ENCODE measurements at places on chromosomes 3 and 15.

DNA sequence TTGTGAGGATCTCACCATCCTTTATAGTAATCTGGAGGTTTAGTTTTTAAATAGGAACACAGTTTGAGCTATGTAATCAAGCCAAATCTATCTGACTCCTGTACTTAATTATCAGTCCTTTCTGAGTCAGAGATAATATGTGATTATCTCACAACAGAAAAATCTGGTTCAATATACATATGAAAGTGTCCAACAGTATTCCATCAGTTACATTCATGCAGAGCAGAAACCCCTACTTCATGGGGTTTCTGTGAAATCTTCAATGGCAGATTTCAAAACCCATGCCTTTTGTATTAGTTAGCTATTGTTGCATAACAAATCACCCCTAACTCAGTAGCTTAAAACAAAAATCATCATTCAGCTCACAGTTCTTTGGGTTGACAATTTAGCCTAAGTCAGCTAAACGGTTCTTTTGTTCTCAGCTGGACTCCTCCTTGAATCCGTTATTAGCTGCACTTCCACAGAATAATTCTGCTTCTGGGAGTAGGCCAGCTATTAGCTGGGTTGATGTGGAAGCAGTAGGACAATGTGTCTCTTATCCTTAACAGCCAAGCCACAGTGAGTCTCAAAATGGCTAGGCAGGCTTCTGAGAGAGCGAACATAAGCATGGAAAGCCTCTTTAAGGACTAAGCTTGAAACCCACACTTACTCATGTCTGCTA is 42.9 kb upstream of the ARPP21 start:
- no peak for DNase-seq

- no peak for DNase-seq
Measured at GRCh38 chr15:74179101-74179841, 5.8 kb downstream of the ISLR start.

DNA sequence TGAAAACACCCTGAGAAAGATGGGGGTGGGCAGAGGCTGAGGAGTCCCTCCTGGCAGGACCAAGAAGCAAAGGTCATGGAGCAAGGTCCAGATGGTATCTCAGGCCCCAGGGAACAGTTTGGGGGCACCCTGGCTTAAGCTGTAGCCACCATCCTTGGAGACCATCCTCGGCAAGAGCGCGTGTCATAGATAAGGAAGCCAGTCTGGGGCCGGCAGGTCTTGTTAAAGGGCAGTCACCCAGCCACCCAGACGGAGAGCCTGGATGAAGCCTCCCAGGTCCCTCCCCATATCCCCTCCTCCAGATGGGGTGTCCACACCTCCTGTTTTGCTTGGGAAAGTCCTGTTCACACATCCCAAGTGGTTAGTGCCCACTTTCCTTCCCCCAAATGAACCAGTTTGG is 191.1 kb downstream of the KLF13 start:
- DNase-seq, result no peak

DNA sequence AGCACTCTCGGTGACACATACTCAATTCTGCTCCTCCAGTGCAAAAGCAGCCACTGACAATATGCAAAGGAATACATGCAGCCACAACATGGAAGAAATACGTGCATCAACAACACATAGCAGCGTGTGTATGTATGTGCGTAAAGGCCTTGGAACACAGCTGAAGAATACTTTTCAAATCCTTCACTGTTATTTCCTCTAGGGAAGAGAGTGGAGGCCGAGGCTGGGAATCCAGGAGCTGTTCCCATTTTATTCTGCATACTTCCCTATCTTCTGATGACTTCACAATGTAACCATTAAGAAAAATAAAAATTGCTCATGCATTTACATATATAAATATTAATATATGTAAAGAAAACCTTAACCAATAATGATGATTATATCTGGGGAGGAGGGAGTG is 36.6 kb upstream of the MGLL start:
- DNase-seq, result no peak

DNA sequence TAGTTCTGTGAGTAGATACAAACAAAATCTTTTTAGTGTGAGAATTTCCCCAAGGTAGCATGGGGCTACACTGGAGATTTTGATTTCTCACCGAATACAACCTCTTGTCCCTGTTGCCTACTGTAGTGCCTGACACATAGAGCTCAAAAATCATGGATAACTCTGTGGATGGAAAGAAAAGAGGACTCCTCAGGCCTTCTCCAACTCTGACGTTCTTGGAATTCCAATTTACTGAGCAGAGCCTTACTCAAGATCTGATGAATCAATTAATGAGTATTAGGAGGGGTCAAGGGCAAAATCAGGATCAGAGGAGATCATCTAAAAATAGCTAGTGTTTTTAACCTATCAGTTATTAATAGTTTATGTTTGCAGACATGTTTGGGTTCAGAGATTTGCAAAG is 46.7 kb upstream of the PYDC2 start:
- DNase-seq, result no peak

DNA sequence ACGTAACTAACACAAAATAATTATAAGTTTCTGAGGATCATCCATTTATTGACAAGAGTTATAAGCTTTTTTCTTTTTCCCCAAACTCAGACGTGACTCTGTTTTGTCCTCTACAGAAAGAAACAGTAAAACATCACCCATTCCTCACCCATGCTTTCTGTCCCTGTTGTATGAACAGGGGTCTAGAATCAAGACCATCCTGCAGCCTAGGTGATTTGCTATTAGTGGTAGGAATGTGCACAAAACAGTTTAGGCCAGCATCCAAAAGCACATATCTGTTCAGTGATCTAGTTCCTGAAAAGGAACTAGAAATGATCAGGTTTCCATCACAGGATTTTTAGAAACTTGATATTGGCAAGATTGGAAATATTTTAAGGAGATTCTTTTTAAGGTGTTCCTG is 527.6 kb downstream of the SOX2 start:
- no peak for DNase-seq

GRCh38 chr3:108806316-108806715 is 16.3 kb upstream of the TRAT1 start:
- DNase-seq, result no peak

GRCh38 chr3:146368882-146369523 is 100.4 kb downstream of the PLSCR2 start:
- DNase-seq, result no peak

- DNase-seq, result no peak
Measured at GRCh38 chr3:107796791-107797190, 274.0 kb downstream of the BBX start.
